Activated CD4-positive, alpha-beta T cell treated with anti-CD3 and anti-CD28 coated beads for 1 hour (primary cell): ENCODE measurements at places on chromosomes 6 and 20.

DNA sequence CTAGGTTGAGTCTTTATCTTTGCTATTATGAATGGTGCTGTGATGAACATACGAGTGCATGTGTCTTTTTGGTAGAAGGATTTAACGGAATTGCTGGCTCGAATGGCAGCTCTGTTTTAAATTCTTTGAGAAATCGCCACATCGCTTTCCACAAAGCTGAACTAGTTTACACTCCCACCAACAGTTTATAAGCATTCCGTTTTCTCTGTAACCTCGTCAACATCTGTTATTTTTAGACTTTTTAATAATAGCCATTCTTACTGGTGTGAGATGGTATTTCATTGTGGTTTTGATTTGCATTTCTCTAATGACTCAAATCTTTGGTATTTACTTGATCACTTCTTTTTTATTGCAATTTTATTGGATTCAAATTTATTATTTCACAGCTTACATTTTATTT is 117.4 kb upstream of the HDGFL1 start:
- no peak for DNase-seq

GRCh38 chr20:52172392-52173047 is 19.1 kb downstream of the ZFP64 start:
- DNase-seq: no peak

GRCh38 chr6:160455081-160455480 is 106.9 kb downstream of the SLC22A3 start:
- no peak for DNase-seq

DNA sequence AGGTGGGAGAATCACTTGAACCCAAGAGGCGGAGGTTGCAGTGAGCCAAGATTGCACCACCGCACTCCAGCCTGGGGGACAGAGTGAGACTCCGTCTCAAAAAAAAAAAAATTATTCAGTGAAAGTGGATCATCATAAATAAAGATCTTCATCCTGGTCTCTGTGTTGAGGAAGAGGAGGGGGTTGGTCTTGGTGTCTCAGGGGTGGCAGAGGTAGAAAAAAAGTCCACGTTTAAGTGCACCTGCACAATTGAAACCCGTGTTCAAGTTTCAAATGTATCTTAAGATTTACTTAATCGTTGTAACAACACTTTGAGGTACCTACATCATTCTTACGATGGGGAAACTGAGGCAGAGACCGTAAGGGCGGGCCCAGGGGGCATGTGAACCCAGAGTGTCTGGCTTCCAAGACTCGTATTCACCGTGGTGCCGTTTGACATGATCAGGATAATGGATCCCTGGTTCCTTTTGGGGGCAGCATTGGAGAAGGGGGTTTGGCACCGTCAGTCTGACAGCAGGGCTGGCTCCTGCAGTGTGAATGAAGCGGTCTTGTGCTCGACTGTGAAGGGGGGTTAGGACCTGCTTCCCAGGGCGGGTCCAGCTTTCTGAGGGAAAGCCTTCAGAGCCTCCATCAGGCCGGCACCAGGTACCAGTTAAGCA is 32.9 kb upstream of the ID1 start:
- DNase-seq: no peak

DNA sequence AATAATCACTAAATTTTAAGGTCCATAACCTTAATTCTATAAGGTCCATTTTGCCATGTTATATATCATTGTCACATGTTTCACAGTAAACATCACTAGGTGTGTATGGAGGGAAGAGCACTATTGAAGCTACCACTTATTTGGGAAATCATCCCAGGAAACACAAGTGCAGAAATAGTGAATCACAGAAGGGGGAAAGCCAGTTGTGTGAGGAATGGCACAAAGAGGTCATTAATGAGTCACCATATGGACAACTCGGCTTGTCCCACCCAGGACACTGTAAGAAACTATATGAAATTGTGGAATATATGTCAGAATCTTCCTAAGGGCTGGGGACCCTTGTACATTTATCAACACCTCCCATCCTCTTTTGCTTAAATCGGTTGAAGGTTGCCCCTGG is 13.7 kb downstream of the BTN3A1 start:
- DNase-seq: no peak

- DNase-seq: no peak
Measured at GRCh38 chr6:165847407-165848085, 184.5 kb upstream of the PDE10A start.

DNA sequence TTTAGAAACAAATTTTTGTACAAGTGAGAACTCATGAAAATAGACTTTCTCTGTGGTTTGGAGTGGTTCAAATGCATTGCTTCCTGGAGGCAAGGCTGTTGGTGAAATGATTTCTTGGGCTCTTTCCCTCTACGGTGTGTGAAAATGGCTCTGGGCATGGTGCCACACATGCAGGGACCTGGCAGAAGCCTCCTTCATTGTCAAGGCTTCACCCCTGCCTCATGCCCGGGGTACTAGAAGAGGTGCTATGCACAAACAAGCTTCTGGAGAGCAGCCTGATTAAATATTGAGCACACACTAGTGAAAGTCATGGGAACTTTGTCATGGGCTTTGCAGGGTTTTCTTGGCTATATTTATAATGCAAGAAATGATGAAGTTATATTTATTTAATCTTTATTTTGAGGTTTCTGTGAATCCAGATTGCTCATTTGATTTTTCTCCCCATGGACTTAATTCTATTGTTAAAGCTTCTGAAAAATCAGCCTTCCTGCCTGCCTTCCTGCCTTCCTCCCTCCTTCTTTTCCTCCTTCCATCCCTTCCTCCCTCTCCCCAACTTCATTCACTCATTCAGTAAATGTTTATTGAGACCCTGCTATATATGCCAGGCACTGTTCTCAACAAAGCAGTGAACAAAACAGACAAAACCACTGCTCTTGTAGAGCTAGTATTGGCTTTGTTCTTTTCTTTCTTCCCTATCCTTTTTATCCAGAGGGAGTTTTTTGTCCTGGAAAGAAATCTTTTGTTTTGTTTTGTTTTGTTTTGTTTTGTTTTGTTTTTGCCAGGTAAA is 21.0 kb downstream of the C6orf89 start:
- no peak for DNase-seq

GRCh38 chr20:38764567-38765318 is 16.5 kb downstream of the ACTR5 start:
- no peak for DNase-seq

DNA sequence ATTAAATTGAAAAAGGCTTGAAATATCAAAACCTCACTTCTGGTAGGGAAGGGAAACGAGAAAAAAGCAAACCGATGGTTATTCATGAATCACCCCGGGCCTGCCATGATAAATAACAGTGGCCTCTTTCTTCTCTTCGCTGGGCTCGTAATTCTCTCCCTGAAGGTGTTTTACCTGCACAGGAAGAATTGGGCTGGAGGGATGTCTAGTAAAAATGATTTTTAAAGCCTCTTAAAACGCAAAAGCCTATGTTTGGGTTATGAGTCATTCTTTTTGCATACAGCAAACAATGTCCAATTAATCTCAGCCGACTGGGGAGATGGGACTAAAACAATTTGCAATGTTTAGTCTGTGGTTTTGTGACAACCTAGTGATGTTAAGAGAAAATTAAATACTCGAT is 16.8 kb downstream of the LINC00237 start:
- DNase-seq: no peak
